ENCODE measurements at places on chromosomes 5 and 9. TPM values are rescaled to one million over a fixed set of nuclear protein-coding genes. Genes with fewer than 3 reads are reported as not detected.

GRCh38 chr5:152688561-152689249, 283.6 kb upstream of the NMUR2 start:
- no peak for DNase-seq

Gene ECM2
- 8.0 TPM for total RNA-seq

Gene OBP2B
- not detected for total RNA-seq

DNA sequence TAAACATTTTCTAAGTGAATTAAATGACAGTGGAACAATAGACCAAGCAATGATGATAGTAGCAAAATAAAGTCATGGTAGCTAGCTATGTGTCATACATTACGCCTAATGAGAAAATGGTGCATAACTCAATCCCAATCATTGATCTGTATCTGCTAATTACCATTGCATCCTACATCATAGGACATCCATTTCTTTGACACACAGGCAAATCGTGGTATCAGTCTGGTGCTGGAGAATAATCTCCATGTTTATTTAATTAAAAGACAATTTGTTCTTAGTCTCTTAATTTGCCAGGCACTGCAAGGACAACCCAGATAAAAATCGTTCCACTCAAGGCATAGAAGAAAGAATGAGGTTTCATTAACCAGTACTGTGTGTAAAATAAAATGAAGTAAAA, 89.6 kb upstream of the SMC5 start:
- DNase-seq = no peak

Gene WWC1
- 0.51 TPM for total RNA-seq

Gene FYB1
- 4.5 TPM for total RNA-seq
